ENCODE measurements at places on chromosomes 3 and 15.
A peak's percentile ranks its signal among the peaks of the same experiment; 100 is the strongest.

- no peak for DNase-seq
These were observed 404.3 kb downstream of the AGBL1 start for GRCh38 chr15:86483936-86484335.

- no peak for DNase-seq
These were observed 316.6 kb upstream of the TGFBR2 start for GRCh38 chr3:30289766-30290165.

DNA sequence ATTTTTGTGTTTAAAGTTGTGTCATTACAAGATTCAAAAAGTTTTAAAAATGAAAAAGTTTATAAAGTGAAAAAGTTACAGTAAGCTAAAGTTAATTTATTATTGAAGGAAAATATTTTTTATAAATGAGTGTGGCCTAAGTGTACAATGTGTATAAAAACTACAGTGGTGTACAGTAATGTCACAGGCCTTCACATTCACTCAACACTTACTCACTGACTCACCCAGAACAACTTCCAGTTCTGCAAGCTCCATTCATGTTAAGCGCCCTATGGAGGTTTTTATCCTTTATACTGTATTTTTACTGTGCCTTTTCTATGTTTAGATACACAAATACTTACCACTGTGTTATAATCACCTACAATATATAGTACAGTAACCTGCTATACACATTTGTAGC lies 76.3 kb downstream of the DTWD1 start:
- no peak for DNase-seq

DNA sequence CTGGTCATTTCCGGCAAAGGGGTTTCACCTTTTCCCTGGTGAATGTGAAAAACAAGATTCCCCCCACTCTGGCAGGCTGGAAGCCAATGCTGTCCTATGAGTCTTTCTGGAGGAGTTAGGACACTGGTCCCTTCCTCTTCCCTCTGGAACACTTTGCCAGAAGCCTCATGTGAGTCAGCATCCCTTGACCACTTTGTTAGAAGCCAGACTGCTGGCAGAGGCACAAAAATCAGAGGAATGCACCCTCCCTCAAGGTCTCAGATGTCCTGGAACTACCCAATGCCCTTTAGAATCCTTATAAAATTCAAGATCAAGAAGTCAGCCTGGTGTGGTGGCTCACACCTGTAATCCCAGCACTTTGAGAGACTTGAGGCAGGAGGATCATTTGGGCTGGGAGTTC lies 26.6 kb downstream of the ITGB5 start:
- DNase-seq, result peak; percentile 92

GRCh38 chr3:71425491-71426071 lies 157.9 kb downstream of the FOXP1 start:
- peak; percentile 71 for DNase-seq

- DNase-seq, result peak; percentile 64
These were observed 89.0 kb upstream of the STRIT1 start for GRCh38 chr3:155382396-155383042.

GRCh38 chr15:34804113-34804512 lies 8.8 kb upstream of the ACTC1 start:
- no peak for DNase-seq

DNA sequence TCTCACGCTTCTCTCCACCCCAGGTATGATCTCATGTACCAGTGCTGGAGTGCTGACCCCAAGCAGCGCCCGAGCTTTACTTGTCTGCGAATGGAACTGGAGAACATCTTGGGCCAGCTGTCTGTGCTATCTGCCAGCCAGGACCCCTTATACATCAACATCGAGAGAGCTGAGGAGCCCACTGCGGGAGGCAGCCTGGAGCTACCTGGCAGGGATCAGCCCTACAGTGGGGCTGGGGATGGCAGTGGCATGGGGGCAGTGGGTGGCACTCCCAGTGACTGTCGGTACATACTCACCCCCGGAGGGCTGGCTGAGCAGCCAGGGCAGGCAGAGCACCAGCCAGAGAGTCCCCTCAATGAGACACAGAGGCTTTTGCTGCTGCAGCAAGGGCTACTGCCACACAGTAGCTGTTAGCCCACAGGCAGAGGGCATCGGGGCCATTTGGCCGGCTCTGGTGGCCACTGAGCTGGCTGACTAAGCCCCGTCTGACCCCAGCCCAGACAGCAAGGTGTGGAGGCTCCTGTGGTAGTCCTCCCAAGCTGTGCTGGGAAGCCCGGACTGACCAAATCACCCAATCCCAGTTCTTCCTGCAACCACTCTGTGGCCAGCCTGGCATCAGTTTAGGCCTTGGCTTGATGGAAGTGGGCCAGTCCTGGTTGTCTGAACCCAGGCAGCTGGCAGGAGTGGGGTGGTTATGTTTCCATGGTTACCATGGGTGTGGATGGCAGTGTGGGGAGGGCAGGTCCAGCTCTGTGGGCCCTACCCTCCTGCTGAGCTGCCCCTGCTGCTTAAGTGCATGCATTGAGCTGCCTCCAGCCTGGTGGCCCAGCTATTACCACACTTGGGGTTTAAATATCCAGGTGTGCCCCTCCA lies 19.1 kb downstream of the TYRO3 start:
- DNase-seq, result no peak

- no peak for DNase-seq
These were observed 9.2 kb downstream of the SPSB4 start for GRCh38 chr3:141060327-141060726.

DNA sequence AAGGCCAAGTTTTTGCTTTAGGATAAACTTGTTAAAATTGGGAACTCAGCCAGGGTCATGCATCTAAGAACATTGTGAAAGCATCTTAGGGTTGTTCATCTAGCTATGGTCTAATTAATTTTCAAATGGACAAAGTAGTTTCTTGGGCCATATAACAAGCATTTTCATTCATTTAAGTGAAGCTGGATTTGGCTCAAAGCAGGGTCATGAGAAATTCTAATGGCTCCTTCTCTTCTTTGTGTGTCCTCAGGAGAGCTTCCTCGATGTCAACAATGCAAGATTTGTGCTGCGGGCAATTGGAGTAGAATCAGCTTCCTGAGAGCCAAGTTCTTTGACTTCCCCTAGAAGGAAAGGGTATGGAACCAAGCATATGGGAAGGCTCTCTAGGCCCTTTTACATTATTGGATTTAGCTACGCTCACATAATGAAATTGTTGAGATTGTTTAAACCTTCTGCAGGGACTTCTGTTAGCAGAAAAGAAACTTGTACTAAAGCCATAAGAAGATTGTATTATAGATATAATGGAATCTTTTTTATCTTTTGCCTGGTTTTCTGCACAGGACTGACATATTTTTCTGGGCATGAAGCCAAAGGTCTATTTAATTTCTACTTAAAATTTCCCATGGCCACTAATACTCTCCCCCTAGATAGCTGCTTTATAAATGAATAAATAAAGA lies 1.8 kb upstream of the SAMMSON start:
- no peak for DNase-seq

- DNase-seq, result no peak
These were observed 350.4 kb downstream of the CLSTN2 start for GRCh38 chr3:140285380-140285779.

- DNase-seq, result no peak
These were observed 832.2 kb downstream of the SQOR start for GRCh38 chr15:46467041-46467440.

DNA sequence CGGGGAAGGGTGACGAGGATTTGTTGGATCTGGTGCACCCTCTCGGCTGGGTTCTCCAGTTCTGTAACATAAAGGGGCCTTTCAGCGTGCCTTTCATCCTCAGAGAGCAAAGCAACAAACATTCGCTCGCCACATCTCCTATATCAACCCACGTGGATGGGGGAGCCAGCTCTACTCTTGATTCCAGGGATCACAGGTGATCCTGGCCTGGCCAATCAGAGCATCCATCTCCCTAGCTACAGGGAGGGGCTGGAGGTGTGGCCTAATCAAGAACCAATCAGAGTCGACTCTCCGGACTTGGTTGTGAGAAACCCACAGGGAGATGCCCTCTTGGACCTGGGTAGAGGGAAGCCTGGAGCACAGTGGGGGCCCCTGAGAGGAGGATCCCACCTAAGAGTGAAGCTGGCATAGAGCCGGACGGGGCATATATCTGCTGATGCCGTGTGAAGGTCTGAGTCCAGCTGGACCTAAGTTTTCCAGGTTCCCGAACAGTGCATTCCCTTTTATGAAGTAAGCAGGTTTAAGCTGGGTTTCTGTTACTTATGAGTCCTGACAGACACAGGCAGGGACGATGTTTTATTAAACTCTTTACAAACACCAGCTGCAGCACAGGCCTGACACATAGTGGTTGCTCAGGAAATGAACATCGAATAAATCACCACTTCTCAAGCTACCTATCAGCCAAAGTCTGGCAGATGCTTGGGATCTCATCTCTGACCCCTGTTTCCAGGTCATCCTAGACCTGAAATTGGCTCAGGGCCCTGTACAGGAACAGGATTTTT lies 50.7 kb upstream of the RAD18 start:
- DNase-seq, result no peak

- DNase-seq, result no peak
These were observed 359.8 kb downstream of the LPP start for GRCh38 chr3:188513662-188514328.

- no peak for DNase-seq
These were observed 163.4 kb downstream of the XXYLT1 start for GRCh38 chr3:195107593-195107992.

DNA sequence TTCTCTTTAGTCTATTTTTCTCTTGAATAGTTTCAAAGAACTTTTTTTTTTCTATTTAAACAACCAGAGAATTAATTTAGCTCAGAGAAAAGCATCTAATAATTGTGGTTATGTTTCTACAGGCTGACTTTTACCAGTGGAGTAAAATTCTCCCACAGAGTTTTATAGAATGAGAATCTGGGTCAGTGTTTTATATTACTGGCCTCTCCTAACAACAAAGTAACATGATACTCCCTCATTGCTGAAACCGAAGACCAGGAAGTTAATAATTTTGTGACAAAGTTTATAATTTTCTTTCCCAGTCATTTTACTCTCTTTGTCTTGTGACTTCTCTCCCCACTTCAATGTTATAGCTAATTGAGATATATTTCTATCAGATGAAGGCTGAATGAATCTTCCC lies 946.9 kb downstream of the EPHA3 start:
- DNase-seq, result no peak

- no peak for DNase-seq
These were observed 35.8 kb downstream of the BHLHE40 start for GRCh38 chr3:5015056-5015455.

DNA sequence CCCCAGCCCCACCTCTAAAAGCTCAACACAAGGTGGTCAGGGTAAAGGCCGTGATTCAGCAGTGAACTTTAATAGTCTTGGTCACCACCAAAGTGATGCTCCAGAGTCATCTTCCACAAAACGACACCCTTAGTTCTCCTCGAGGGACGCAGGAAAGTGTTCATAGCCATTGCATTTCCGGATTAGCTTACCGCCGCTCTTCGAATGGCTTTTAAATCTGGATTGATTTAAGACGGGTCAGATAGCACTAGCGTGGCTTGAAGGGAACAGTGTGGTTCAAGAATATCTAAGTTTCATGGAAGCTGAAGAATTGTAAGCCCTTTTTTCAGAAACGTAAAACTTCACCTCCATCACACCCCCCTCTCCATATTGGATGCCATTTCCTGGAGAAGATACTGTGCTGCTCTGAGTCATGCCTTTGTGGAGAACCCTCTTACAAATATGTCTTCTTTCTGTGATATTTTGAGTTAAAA lies 829 bp downstream of the RNF7 start:
- DNase-seq, result peak; percentile 16

DNA sequence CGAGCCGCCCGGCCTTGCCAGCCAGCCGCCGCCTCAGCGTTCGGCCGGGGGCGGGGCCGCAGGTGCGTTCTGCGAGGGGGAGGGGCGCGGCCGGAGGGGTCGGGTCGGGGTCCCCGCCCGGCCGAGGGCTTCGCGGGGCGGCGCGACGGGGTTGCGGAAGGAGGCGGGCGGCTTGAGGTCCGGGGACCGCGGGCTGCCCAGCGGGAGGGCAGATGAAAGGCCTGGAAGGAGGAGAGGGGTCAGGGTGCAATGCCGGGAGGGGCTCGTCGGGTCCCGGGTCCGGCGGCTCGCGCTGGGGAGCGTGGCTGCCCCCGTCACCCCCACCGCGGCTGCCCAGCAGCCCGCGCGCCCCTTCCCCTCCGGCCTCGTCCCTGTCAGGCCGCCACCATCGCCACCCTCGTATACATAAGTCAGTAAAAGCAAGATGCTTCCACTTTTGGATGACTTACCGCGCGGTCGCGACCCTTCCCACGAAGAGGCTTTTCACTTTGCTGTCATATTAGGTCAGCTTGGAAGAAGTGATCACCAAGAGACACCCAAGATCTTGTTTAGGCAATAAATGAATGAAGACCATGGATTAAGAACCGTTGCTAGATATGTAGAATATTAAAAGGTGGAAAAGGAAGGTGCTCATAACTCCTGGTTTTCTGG lies 620 bp upstream of the ANP32A start:
- DNase-seq, result no peak

- no peak for DNase-seq
These were observed 3.8 kb upstream of the KATNBL1 start for GRCh38 chr15:34213690-34214089.

- no peak for DNase-seq
These were observed 9.2 kb downstream of the MFSD1 start for GRCh38 chr3:158810823-158811724.

GRCh38 chr15:68348081-68348480 lies 70.5 kb downstream of the FEM1B start:
- no peak for DNase-seq

DNA sequence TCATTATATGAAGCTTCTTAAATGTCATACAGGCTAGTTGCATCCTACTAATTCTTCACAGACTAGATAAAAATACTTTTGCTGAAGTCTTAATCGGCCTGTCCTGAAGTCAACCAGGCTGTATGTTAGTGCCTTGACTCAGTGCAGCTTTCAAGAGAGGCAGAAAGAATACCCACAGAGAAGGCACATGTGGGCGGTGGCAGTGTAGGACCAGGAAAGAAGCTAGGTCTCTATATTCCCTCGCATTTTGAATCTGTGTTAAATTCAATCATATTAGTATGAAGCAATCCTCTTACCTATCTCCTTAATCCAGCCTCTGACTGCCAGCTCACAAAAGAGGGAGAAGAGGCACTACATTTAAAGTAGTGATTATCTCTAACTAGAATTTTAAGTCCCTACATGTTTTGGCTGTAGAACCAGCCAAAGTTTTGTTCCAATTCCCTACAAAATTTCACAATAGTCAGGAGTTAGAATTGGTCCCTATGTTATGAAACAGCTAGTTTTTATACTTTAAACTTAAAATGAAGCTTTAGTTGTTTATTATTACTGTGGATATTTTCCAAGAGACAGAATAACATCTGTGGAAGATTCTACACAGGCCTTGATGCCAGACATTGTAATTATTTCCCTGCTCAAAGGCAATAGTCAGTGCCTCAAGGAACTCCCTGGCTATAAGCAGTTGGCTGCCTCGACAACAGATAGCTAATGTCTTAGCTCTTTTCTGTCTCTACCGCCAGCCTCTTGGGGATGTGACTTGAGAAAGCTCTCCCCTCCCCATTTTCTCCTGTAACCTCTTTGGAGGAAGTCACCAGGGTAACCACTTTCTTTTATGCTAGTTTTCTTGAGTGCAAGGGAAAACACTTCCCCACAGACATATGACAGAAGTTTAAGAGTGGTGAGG lies 31.9 kb downstream of the CRTC3 start:
- no peak for DNase-seq

GRCh38 chr3:44186712-44187111 lies 55.0 kb upstream of the TOPAZ1 start:
- no peak for DNase-seq

GRCh38 chr15:66893294-66893693 lies 172.1 kb upstream of the SMAD3 start:
- no peak for DNase-seq
